Keratinocyte (primary cell): ENCODE measurements at places on chromosomes 16 and 17. TPM values are rescaled to one million over a fixed set of nuclear protein-coding genes. Genes with fewer than 3 reads are reported as not detected.

MPV17L gene
- 0.39 to 0.48 TPM (median 0.40 TPM) in 3 replicates for polyA plus RNA-seq

AATK gene
- 0.16 to 0.54 TPM (median 0.40 TPM) in 3 replicates for polyA plus RNA-seq

PKD1 gene
- polyA plus RNA-seq, result 10.6 to 22.9 TPM (median 16.4 TPM) in 3 replicates

DNA sequence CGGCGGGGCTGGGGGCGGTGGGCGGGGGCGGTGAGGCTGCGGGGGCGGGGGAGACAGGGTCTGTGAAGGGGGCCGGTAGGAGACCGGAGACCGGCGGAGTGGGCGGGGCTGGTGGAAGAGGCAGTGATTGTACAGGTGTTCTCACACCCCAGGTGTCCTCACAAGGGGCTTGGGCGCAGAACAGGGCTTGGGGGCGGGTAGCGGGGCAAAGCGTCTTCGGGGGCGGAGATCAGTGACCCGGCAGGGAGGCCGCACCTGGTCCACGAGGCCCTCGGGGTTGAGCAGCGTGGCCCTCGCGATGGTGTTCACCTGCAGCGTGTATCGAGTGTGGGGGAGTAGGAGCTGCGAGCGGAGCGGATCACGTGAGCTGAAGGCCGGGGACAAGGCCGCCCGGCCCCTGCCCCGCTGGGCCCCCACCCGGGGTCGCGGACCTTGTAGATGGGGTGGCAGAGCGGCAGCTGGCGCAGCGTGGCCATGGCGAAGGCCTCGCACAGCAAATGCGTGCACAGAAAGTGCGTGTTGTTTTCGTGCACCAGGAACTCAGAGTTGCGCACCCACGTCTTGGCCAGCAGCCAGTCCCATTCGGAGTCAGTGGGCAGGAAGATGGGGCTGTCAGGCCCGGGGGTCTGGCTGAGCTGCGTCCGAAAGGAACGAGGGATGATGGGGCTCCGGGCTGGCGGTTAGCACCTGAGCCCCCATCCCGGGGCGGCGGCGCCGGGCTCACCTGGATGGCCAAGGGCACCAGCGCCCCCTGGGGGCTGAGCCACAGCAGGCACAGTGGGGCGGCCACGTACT is 8.5 kb downstream of the ALOXE3 start:
- peaks cover 19% of the 10 kb centered on the region for H3K4me1 ChIP-seq
- H3K27me3 ChIP-seq, result no peaks in the 10 kb centered on the region
- H3K27ac ChIP-seq, result no peak overlapping the region
- no peaks in the 10 kb centered on the region for H3K36me3 ChIP-seq
- DNase-seq, result no peak

- no peaks in the 10 kb centered on the region for H3K36me3 ChIP-seq
- H3K27ac ChIP-seq, result no peak overlapping the region
- no peak for DNase-seq
- peaks cover 39% of the 10 kb centered on the region for H3K27me3 ChIP-seq
Measured at GRCh38 chr17:28983286-28984230, 22.3 kb downstream of the SEZ6 start.

DNA sequence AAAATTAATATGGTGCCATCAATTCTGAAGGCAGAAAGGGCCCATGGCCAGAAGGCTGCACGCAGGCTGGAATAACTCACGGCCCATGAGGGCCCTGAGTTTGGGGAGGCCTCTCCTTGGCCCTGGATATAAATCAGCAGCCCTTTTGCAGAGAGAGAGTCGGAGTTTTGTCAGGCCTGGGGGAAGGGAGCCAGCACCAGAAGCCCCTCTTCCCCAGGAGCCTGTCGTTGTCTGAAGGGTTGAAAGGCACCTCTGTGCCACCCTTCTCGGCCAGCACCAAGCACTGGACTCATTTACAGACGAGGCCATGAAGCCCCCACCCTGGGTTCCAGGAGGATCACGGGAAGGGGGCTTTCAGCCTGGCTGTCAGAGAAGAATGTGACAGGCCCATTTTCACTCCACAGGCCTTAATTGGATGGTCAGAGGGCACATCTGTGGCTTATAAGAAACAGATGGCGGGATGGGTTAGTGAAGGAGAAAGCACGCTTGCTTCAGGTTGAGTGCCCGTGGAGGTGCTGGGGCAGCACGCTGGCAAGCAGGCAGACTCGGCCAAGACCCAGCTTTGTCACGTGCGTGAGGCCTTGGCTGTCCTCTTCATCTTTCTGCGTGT is 140.6 kb downstream of the CLEC16A start:
- no peaks in the 10 kb centered on the region for H3K27me3 ChIP-seq

DNA sequence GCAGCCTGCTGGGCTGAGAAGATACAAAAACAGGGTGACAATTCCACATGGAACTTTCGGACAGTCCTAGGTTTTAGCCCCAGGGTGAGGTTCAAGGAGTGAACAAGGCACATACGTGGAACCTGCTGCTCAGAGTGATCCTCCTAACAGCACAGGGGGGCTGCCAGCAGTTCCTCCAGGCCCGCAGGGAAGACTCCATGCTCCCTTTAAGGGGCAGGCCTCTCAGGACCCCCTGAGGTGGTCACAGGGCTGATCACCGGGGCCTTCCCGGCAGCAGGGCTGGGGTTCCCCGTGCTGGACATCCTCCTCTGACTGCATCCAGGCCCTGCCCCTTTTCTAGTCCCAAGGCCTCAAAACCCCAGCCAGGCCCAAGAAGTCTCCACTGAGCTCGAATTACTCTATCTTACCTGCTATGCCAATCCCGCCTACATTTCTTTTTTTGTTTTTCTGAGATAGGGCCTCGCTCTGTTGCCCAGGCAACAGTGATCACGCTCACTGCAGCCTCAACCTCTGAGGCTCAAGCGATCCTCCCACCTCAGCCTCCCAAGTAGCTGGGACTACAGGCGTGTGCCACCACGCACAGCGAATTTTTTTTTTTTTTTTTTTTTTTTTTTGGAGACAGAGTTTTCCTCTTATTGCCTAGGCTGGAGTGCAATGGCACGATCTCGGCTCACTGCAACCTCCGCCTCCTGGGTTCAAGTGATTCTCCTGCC is 10.4 kb downstream of the CANT1 start:
- no peak overlapping the region for H3K4me3 ChIP-seq
- no peak overlapping the region for H3K27ac ChIP-seq

DNA sequence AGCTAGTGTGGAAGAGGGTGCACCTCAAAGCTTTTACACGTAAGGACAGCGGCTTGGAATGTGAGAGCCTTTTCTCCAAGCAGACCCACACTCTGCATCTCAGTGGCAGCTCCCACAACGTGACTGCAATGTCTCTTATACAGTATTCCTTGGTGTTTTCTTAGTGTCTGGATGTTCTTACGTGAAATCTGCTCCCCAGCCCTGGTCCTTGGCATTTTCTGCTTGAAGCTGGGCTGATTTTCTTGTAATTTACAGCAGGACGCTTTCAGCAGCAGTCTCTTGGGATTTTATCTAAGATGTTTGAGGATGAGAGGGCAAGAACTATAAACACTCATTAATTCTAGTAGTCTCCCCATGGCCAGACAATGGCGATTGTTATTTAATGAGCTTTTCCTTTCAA is 12.1 kb upstream of the POLR3E start:
- H3K36me3 ChIP-seq, result peaks cover 10% of the 10 kb centered on the region
- no peaks in the 10 kb centered on the region for H3K4me1 ChIP-seq
- DNase-seq, result no peak
- H3K4me3 ChIP-seq, result no peak overlapping the region
- H3K27me3 ChIP-seq, result no peaks in the 10 kb centered on the region

DNA sequence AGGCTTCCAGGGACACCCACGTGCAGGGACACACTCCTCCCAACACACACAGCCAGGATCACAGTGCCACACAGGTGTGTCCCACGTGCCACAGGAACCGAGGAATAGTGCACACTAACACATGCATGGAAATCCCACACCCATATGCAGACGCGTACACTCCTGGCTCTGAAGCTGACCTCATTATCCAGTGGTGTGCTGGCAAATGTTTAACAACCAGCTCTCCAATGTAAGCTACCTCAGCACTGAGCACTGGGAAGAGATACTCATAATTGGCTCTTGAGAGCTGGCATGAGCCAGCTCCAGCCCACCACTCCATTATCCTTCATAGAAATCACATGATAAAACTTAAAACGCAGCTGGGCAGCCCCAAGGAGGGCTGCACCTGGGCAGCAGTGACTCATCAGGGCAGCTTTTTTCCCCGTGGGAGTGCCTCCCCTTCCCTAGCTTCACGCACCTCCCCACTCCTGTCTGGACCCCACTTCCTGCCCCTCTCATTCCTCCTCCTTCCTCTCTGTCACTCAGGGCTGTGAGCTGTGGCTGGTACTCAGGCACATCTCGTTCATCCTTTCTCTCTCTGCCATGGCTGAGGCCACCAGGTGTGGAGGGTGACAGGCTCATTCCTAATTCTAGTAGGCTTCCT is 14.9 kb upstream of the TBX21 start:
- H3K27ac ChIP-seq, result no peak overlapping the region
- H3K27me3 ChIP-seq, result peaks cover 85% of the 10 kb centered on the region
- H3K36me3 ChIP-seq, result no peaks in the 10 kb centered on the region
- no peak for DNase-seq
- no peak overlapping the region for H3K4me3 ChIP-seq

DNA sequence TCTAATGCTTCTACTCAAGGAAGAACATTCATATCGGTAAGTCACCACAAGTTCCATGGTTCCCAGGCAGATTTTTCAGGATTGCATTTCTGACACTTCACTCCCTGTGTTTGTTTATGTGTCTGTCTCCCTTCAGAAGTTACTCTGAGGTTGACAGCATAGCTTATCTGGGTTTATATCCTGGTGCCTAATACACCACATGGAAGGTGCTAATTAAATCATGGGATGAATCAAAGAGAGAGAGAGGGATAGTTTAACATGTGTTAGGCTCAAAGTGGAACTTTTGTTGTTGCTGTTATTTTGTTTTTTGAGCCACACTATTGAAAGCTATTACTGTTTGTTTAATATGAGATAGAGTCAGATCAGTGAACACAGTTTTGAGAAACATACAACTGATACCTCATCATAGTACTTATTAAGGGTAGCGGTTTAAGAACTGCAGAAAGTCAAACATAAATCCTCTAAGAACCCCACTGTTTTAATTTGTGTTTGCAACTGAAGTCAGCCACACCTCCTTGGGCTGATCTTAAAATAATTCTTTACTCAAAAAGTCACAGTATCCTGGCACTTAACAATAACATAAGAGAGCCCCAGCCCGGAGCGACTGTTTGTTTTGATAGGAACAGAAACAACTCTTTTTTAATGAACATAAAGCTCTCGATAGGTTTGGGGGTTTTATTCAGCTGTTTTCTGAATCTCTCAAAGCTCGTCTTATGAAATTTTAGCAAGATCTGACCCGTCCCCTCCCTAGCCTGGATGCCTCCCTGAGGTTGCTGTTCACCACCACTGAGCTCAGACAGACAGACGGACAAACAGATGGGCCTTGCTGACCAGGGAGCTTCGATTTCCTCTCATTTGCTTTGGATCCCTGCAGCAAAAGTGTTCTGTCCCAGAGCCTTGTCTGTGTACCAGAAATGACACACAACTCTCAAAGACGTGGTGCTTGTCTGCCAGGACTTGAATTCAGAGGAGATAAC is 98.3 kb upstream of the MYOCD start:
- no peak overlapping the region for H3K4me3 ChIP-seq
- DNase-seq, result no peak
- H3K36me3 ChIP-seq, result no peaks in the 10 kb centered on the region
- H3K27me3 ChIP-seq, result no peaks in the 10 kb centered on the region
- H3K27ac ChIP-seq, result no peak overlapping the region

DNA sequence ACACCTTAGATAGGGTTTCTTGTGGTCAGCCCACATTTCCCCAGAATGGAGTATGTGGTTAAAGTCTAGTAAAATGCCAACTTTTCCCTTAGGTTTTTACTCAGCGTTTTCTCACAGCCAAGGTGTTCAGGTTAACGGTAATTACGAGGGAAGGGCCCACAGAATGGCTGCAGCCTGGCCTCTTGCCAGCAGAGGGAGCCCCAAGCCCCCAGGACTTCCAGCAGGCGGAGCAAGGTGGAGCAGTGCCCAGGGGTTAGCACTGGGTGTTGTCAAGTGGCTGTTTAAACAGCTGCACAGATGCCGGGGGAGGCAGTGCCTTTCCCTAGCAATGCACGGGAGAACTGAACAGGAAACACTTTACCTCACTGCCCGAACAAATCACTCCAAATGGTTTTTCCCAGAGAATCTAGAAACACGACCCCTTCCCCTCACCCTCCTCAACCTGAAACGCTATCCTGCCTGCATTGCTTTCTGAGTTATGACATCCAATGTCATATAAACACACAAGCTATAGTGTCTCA is 6.6 kb downstream of the PHB1 start:
- H3K4me1 ChIP-seq, result no peaks in the 10 kb centered on the region
- peaks cover 44% of the 10 kb centered on the region for H3K36me3 ChIP-seq
- DNase-seq, result peak; percentile 17
- no peak overlapping the region for H3K4me3 ChIP-seq
- no peak overlapping the region for H3K27ac ChIP-seq
- no peaks in the 10 kb centered on the region for H3K27me3 ChIP-seq

- H3K4me3 ChIP-seq, result peak overlapping the region; percentile 51
- no peaks in the 10 kb centered on the region for H3K27me3 ChIP-seq
- H3K4me1 ChIP-seq, result peaks cover 43% of the 10 kb centered on the region
- peaks cover 2% of the 10 kb centered on the region for H3K36me3 ChIP-seq
- H3K27ac ChIP-seq, result peak overlapping the region; percentile 18
- DNase-seq, result no peak
Measured at GRCh38 chr17:17783825-17784656, 52.7 kb downstream of the SREBF1 start.

DNA sequence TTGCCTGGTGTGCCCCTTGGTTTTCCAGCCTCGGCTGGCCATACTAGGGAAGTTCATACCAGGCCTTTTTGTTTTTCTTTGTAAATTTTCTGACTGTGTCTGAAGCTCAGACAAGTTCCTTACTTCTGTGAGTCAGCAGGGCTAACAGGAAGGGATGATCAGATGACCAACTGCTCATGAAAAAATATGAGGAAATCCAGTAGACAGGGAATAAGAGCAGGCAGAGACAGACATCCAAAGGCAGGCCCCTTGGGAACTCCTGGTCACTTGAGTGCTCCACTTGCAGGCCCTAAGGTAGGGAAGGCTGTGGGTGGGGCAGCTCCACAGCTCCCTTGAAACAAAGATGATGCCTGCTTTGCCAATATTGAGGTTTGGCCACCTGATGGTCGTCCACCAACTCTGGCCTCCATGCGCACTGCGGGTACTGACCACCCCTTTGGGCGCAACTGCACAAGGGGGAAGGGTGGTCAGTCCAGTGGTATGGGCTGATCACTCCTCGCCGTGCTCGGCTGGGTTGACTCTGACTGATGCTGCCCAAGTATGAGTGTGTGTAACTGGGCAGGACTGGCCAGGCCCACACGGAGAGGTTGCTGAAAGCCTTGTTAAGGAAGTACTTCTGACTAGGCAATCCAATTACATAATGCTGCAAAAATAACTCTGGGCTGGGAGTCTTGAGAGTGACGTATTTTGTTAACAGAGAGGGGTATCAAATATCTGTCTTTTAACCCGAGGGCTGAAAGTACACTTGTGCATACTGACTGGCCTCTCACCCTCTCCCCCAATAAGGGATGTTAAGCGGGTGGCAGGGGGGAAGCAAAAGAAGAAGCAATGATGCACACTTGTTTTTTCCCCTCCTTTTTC is 20.8 kb upstream of the ZFHX3 start:
- peaks cover 49% of the 10 kb centered on the region for H3K4me1 ChIP-seq
- peak overlapping the region; percentile 50 for H3K27ac ChIP-seq
- H3K4me3 ChIP-seq, result no peak overlapping the region
- peaks cover 12% of the 10 kb centered on the region for H3K27me3 ChIP-seq

- no peak overlapping the region for H3K4me3 ChIP-seq
- no peak overlapping the region for H3K27ac ChIP-seq
Measured at GRCh38 chr17:39800540-39800939, 62.8 kb downstream of the GRB7 start.
